ENCODE measurements at places on chromosomes 12 and 14.

GRCh38 chr12:91272461-91273063, 89.9 kb upstream of the DCN start:
- no peak for DNase-seq

DNA sequence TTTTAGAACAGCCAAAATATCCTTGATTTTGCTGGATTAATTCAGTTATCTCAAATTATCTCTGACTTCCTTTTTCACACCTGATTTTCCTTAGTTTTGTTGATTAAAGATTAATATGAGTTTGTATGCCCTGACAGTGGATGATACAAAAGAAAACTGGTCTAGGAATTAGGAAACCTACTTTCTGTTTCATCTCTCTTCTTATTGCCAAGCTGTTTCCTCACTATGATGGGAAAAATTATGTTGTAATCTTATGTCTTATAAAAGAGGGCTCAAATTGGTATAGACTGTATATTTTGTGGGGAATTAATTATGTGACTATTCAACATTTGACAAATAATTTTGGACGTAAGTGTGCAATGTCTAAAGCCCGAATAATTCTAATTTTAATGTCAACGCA, 271.6 kb downstream of the FBXL14 start:
- DNase-seq, result no peak

DNA sequence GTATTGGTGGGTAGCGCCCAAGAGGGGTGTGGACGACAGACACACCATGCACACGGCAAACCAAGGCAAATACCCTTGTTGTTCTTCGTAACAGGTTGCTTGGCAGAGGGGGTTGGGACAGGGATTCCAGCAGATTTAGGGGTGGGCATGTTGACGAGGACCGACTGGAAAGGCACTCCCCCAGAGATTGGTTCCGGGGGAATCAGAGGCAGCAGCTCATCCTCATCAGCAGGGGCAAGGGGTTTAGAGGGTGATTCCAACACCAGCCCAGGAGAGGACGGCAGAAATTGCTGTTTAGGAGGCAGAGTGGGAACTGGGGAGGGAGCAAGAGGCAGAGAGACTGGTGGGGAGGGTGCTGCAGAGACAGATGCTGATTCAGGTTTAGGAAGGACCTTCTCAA, 9.3 kb downstream of the NACA start:
- no peak for DNase-seq

GRCh38 chr14:64509036-64509435, 4.5 kb downstream of the ZBTB1 start:
- DNase-seq, result no peak

DNA sequence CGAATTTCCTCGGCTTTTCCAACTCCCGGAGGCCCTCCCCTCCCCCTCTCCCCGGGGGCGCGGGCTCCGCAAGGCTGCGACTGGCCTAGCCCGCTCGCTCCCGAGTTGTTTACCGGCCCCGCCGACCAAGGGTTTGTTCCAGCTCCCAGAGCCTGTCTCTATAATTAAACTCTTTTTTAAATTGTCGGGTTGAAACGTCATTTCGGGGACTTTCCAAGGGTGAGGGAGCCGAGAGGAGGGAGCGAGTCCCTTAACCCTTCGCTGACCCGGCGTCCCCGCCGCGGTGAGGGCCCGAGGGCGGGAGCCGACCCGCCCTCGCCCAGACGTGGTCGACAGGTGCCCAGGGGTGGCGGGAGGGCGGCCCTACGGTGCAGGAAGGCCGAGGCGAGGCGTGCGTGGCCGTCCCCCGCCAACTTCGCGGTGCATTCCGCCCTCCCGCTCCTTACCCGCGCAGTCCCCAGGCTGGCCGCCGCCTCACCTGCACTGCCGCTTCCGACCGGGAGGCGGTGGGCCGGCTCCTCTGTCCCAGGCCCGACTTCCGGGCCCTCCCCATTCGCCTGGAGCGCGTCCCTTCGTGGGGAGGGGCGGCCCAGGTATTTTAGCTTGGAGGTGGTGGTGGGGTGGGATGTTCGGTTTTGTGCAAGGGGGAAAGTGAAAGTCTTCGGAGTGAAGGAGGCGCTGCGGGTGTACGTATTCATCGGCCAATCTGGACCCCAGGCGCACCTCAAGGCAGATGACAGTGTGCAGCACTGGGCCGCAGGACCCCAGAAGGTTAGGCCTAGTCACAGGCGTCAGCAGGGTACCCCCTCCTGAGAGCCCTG, 2.9 kb upstream of the ZFP36L1 start:
- DNase-seq, result peak; percentile 89

- no peak for DNase-seq
Observed at GRCh38 chr12:3201339-3202051, 124.3 kb downstream of the TSPAN9 start.

DNA sequence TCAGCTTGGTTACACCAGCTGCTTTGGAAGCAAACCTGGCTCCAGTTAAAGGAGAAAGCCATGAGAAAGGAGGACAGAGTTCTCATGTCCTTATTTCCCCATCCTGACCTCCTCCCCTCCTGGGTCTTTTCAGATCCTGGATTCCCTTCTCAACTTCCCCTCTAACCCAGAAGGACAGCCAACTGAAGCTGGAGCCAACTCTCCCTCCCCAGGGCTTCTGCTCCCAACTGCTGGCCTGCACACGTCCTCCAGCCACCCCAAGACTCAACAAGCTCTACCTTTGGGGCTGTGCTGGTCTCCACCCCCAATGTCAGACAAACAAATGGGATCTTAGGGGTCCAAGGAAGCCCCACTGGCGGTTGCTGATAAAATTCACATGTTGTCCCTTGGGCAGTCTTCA, 651.1 kb upstream of the TBX3 start:
- no peak for DNase-seq

- DNase-seq, result no peak
Observed at GRCh38 chr12:84075991-84076390, 836.6 kb downstream of the SLC6A15 start.

DNA sequence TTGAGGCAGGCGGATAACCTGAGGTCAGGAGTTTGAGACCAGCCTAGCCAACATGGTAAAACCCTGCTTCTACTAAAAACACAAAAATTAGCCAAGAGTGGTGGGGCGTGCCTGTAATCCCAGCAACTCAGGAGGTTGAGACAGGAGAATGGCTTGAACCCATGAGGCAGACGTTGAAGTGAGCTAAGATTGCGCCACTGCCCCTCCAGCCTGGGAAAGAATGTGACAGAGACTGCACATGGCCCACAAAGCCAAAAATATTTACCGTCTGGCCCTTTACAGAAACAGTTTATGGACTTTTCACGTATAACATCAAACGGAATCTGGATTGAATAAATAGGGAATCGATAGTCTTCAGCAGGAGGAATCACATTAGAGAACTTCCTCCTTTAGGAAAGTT, 3.5 kb downstream of the RSRC2 start:
- DNase-seq, result no peak

GRCh38 chr12:6603095-6603567, 4.0 kb downstream of the CHD4 start:
- no peak for DNase-seq

GRCh38 chr14:79514700-79515099, 696.6 kb downstream of the DIO2 start:
- no peak for DNase-seq

DNA sequence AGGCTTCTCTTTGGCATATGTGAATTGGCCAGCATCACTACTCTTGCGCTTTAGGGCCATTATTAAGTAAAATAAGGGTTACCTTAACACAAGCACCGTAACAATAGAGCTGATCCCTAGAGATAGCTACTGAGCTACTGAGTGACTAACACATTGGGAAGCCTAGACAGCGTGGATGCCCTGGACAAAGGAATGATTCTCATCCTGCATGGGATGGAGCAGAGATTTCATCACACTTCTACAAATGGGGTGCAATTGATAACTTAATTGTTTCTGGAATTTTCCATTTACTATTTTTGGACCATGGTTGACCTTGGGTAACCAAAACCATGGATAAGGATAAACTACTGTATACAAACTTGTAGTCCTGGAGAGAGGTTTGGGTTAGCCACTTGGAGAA, 57.1 kb downstream of the FBXO34 start:
- DNase-seq, result no peak

GRCh38 chr12:93302331-93303229, 75.1 kb upstream of the NUDT4 start:
- DNase-seq, result no peak

- no peak for DNase-seq
Observed at GRCh38 chr14:79515158-79515557, 696.1 kb downstream of the DIO2 start.

DNA sequence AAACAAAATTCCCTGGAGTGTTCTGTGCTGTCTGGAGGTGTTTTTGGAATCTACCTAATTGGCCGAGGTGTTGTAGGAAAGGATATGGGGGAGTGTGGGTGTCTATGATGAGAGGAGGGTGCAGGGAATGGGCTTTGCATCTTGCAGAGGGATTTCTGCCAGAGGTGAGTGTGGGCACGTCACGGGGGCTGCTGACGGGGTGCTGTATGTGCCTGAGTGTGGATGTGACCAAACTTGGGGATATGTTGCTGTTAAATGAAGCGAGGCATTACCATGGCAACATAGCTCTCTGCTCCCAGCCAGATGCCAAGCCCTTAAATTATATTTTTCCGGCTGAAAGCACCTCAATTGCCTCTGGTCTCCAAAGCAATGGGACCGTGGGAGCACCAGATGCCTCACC, 44.3 kb upstream of the SPTLC2 start:
- no peak for DNase-seq

- DNase-seq, result no peak
Observed at GRCh38 chr12:116525418-116526001, 33.7 kb upstream of the MAP1LC3B2 start.

GRCh38 chr12:125284945-125285685, 219.9 kb downstream of the AACS start:
- no peak for DNase-seq

GRCh38 chr12:131806674-131807073, 21.5 kb upstream of the MMP17 start:
- no peak for DNase-seq

DNA sequence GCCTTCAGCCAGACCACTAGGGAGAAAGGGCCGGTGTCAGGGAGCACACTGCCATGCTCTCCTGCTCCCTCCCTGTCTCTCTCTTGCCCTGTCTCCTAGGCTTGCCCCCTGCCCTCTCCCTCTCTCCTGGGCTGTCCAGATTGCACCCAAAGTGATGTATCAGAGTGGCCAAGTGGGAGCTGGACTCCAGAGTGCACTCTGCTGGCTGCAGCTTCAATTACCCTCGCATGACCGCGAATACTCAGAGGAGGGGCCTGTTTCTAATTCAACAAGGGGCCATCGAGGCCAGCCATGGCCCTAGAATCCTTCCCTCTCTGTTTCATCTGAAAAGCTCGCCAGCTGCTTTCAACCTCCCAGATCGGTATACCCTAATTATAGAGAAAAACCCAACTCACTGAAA, 206.4 kb upstream of the FKBP4 start:
- no peak for DNase-seq

- DNase-seq, result no peak
Observed at GRCh38 chr12:7373226-7373625, 69.4 kb downstream of the ACSM4 start.

DNA sequence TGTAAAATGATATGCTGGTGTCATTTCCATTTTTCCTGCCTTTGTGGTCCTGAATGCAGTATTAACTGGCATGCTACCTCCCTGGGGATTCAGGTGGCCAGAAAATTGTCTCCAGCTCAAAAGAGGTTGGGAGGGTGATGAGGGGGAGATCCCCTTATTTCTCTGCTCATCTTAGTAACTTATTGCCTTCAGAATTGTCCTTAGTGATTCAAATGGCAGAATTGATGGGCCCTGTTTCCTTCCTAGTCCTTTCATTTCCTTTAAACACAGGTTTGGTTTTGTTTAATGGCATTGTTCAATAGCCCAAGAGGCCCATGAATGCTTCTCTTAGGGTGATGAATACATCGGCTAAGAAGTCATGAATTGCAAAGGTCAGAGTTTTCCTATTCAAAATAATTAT, 207.0 kb downstream of the SLC41A2 start:
- DNase-seq, result no peak

DNA sequence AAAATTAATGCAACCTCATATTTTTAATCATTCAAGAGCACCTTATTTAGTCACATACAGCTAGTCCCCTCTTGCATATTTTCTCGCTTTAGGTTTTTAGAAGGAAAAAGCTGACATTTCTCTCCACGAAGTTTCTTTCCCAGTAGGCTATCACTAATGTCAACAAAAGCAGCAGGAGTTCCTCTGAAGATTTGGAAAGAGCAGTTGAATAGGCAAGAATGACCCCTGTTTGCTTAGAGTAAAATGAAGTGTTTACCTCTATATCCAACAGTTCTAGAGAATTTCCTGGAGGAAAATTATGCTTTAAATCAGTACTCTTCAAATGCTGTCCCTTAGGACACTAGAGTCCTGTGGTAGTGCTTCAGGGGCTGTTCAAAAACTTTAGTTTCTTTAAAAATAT, 188.1 kb upstream of the PRKD1 start:
- DNase-seq, result no peak

DNA sequence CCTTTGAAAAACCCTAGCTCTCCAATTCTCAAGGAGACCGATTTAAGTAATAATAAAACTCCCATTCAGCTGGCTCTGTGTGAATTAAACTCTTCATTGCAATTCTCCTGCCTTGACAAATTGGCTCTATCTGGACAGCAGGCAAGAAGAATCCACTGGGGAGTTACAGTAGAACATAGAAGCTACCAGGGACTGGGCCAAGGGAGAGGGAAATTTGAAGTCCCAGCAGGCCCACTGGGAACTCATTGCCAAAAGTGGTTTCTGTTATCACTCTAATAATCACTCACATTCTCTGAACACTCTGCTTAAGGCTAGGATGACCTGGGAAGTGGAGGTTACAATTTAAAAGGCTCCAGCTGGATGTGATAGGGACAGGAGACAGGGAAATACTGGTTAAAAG, 384.5 kb upstream of the CCDC196 start:
- no peak for DNase-seq

DNA sequence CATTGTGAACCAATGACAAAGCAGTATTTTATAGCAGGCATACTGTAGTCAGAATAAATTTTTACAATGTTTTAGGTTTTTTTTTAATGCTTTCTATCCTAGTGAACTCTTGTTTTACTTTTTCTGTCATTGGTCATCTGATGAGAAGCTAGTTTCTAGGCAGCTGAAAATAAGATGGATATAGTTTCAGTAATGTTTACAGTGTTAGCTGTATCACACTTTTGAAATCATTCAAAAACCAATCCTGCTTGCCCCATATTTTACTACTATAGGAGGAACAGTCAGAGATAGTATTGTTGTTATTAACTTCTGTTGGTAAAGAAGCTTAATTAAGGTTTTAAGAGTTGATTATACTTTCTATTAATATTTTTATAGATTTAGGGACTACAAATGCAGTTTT, 24.5 kb downstream of the USP15 start:
- DNase-seq, result no peak

- no peak for DNase-seq
Observed at GRCh38 chr12:110080410-110080809, 32.1 kb upstream of the C12orf76 start.

DNA sequence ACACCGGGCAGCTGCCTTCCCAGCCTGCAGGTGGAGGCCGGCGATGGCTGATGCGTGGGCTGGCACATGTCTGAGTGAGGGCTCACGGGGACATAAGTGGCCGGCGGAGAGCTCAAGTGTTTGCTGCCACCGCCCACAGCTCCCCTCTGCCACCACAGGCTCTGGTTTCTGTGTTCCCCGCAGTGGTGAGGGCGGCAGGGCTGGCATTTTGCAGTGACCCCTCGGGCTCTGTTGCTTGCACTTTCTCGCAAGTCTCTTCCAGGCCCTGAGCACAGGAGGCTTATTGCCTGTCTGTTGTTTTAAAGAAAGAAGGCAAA, 271.0 kb upstream of the RTL1 start:
- no peak for DNase-seq
